ENCODE measurements at places on chromosomes 5 and 9.
A peak's percentile ranks its signal among the peaks of the same experiment; 100 is the strongest.

DNA sequence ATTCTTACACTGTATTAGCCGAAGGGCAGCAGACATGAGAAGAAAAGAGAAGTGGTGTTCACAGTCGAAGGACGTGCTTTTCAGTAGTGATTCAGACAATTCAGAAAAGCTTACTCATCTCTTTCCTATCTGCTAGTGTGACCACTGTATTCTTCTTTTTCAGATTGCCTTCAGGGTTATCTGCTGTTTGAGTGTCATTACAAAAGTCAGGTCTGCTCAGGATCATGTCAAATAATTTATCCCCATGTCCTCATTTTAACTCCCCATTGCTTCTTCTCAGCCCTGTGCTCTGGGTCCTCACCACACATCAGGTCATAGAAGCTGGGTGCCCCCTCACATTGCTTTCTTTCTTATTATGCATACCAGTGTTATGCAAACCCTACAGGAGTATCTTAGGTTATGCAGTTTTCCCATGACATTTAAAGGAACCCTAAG, 394.0 kb downstream of the CETN3 start:
- DNase-seq: no peak

DNA sequence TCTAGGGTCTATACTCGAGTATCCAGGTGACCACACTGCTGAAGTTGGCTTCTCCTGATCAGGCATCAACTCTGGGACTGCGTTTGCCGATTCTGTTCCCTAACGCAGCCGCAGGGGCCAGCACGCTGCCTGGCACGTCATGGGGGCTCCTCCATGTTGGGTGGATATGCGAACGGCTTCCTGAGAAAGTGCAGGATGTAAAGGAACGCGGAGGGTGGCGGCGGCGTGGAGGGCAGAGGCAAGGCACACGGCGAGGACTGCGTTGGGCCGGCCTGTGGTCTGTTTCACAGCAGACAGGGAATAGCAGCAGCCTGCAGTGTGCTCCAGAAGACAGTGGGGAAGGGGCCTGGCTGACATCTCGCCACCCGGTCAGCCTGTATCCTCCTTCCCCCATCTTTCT, 3.8 kb downstream of the LCN10 start:
- DNase-seq: no peak

GRCh38 chr5:27947088-27947487, 908.7 kb upstream of the CDH9 start:
- no peak for DNase-seq

DNA sequence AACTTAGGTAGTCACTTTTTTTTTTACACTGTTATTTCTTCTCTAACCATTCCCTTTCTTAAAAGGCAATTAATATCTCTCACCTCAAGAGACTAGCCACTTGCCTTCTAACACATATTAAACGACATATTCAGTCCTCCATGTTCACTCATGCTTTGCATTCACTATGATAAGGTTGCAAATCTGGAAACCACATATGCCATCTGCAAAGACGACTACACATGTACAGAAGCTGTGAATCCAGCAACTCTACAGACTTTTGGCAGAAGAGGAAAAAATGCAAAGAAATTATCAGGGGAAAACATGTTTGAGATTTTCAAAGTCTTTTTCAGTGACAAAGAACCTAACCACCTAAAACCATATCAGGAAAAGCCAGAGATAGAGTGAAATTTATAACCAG, 112.1 kb downstream of the EPB41L4A start:
- DNase-seq: no peak

GRCh38 chr5:81097713-81098112, 135.4 kb upstream of the CKMT2 start:
- no peak for DNase-seq

DNA sequence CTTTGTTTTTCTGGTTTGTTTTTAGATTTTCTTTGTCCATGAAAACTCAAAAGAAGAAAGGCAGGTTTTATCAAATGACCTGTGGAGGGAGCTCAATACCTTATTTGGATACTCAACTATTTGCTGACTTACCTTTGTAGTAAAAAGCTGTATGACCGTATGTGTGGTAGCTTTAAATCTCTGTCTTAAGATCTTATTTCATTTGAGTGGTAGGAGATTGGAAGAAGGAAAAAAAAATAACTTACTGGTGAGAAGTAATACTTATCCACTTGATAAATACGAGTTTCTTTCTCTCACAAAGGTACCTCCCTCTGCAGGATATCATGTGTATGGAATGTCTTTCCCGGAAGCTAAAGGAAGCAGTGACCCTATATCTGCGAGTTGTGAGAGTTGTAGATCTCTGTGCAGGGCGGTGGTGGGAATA, 15.0 kb downstream of the FBXO38 start:
- no peak for DNase-seq

- no peak for DNase-seq
Measured at GRCh38 chr9:127366594-127366993, 30.4 kb upstream of the SLC2A8 start.

DNA sequence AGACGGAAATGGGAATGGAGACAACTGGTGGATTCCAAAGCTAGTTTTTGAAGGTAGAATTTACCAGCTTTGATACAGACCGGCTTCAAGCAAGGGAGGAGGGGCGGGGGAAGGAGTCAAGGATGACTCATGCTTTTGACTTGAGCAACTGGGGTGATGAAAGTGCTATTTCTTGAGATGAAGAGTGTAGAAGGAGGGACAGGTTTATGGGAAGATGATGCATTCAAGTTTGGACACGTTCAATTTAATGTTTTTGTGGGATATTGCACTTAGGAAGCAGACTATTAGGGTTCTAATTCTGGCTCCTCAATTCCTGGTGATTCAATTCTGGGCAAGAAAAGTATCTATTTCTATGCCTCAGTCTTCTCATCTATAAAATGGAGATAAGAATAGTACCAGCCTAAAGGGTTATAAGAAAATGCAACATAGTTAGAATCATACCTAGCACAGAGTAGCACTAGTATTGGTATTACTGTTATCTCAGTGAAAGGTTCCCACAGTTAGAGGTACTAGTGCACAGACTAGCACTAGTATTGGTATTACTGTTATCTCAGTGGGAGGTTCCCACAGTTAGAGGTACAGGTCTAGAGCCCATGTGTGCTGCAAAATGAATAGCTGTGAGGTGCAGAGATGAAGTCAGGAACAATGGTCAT, 4.6 kb downstream of the NIPAL4 start:
- DNase-seq: no peak

DNA sequence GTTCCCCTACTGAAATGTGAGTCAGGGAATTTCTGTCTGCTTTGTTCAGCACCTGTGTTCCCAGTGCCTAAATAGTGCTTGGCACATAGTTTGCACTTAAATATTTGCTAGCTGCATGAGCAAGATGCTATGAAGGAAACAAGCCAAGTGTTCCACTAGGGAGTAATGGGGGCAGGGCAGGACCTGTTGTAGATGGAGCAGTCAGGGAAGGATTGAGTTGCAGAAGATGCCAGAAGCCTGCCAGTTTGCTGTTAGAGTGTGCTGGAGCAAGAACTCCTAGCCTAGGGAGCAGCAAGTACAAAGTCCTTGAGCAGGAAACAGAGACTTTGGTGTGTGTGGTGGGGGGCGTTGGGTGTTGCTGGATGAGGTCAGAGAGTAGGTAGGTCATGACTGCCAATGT, 87.5 kb downstream of the DAB2IP start:
- no peak for DNase-seq

DNA sequence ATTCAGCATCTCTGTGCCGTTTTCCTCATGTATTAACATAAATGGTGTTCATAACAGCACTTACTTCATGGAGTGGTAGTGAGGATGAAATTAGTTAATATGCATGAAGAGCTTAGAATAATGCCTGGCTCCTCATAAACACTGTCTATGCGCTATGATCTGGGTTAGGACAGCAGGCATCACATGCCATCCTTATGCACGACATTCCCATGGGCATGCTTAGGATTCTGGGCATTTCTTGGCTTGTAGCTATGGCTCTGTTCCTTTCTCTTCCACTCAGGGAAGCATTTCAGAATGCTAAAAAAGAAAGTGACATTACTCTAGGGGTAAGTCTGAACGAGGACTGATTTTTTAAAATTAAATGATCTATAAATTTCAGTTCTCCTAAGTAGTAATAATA, 349.8 kb downstream of the ARHGEF28 start:
- DNase-seq: no peak

GRCh38 chr9:28396058-28396457, 822.8 kb upstream of the C9orf72 start:
- DNase-seq: no peak

GRCh38 chr9:30970812-30971211, 1413.6 kb upstream of the ACO1 start:
- no peak for DNase-seq

DNA sequence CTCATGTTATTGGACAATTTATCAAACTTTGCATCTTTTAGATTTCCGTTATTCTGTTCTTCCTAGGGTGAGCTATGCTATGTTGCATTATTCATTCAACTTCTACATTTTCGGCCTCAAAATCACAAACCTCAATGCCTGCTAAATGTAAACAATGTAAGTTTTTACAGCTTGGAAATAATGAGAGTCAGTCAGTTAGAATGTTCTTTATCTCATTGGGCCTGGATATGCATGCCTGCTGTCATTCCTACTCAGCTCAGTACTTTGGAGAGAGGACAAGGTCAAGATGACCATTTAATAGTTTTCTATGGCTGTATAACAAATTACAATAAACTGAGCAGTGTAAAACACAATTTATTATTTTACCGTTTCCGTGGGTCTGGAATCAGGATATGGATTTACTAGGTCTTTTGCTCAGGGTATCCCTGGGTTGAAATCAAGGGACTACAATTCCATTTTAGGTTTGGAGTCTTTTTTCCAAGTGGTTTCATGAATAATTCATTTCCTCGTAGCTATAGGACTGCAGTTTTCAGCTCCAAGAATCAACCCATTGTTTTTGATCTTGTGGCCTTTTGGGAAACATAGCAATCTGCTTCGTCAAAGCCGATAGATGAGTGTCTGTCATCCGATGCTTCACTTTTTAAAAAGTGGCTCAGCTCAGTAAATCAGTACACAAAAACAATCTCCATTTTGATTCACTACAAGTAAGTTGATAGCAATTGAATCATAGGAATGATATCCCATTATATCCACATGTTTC, 1143.2 kb upstream of the CDH6 start:
- DNase-seq: no peak

GRCh38 chr5:135571066-135571609, 7.7 kb downstream of the CXCL14 start:
- no peak for DNase-seq

- DNase-seq: no peak
Measured at GRCh38 chr5:74452856-74453255, 187.7 kb downstream of the ENC1 start.

DNA sequence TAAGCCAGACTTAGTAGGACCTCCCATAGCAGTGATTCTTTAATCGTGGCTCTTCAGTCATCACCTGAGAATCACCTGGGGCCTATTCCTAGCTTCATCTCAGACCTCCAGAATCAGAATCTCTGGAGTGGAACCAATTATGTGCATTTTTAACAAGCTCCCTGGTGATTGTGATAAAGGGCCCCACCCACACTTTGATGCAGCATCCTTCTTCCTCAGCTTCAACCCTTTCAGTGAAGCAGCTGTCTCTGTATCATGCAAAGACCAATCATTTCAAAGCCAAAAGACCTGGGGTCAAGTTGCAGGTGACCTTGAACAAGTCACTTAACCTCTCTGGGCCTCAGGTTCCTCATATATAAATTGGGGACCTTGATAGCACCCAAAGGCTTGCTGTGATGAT, 17.1 kb downstream of the FBXO10 start:
- no peak for DNase-seq

GRCh38 chr5:150516011-150516410, 8.1 kb downstream of the NDST1 start:
- DNase-seq: no peak

- peak; percentile 49 for DNase-seq
Measured at GRCh38 chr9:131799177-131799823, 59.4 kb upstream of the RAPGEF1 start.

- DNase-seq: no peak
Measured at GRCh38 chr9:87540444-87541105, 42.9 kb downstream of the DAPK1 start.

DNA sequence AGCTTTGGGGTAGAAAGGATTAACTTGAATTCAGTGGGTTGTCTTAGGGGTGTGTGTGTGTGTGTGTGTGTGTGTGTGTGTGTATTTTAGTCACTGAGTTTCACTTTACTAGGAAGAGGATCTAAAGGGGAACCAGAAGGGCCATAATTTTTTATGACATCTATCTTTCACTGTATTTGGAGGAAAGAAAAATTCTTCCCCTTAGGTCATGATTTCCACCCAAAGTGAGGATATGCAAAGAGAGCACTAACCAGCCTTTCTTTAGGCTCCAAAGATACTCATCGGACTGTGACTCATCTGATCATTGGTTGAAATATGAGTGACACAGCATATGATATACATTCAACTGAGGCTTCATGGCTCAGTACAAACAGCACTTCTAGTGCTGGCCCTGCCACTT, 75.2 kb upstream of the RASGRF2 start:
- DNase-seq: no peak

GRCh38 chr5:157025093-157025698, 33.7 kb downstream of the HAVCR1 start:
- peak; percentile 10 for DNase-seq

- no peak for DNase-seq
Measured at GRCh38 chr9:27335075-27335474, 38.1 kb upstream of the EQTN start.

DNA sequence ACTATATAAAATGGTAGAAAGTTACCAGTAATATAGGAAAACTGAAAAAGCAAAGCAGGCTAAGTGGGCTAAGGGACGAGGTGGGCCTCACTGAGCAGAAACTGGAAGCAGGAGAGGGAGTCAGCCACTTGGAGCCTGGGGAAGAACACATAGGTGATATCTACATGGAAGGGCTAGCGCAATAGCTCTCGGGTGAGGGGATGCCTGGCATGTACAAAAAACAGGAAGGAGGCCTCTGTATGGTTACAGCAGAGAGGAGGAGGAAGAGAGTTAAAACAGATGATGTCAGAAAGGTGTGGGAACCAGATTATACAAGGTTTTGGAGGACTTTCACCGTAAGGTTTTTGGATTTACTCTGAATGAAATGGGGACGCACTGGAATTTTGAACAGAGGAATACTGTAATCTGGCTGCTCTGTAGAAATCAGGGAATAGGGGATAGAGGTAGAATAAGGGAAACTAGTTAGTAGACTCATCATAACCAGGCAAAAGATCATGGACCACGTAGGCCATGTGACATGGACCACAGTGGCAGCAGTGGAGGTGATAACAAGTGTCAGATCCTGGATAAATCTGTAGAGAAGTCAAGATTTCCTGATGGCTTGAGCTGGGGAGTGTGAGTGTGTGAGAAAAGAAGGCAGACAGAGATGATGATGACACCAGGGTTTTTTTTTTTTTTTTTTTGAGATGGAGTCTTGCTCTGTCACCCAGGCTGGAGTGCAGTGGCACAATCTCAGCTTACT, 52.5 kb downstream of the FNBP1 start:
- DNase-seq: no peak

GRCh38 chr5:179142434-179143198, 82.4 kb downstream of the ZNF354C start:
- no peak for DNase-seq

Measured in germinal center (tissue), 1 donor.